ENCODE measurements at places on chromosomes 4 and X.

DNA sequence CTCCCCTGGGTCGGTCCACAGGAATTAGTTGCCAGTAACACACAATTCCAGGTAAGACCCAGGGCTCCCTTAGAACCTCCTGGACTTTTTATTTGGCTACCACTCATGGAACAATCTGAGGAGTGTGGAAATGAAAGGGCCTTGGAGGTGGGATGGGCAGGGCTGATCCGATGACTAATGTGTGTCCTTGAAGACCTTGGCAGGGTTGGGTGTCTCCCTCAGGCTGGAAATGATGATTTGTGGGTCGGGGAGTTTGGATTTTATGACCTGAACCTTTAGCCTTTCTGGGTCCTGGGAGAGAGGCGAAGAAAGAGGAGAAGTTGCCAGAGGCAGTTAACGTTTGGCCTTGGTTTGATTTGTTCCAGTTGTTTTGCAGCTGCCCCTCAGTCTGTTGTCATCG, 425.0 kb downstream of the MID1IP1 start:
- DNase-seq, result no peak

DNA sequence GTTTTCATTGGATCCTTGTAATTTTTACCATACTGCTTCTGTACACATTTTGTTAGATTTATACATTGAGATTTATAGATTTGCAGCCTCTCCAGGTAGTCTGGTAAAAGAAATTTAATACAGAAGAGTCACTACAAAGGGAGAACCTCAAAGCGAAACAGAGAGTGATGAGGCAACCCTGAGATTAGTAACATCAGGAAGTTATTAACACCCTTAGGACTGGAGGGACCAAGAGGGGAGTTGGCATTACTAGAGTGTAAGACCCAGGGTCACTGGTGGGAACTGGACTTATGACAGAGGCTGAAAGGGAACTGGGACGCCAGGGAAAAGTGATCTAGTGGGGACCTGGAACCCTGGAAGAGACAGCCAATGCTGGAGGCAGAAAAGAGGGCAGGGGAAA, 20.6 kb upstream of the MAML3 start:
- no peak for DNase-seq

- DNase-seq, result peak; percentile 65
These were observed 154.4 kb upstream of the KLF3 start for GRCh38 chr4:38509551-38509950.

- DNase-seq, result no peak
These were observed 41.9 kb upstream of the PDHA2 start for GRCh38 chr4:95798003-95798402.

- DNase-seq, result no peak
These were observed 41.6 kb downstream of the ZCCHC12 start for GRCh38 chrX:118865231-118865630.

- peak; percentile 28 for DNase-seq
These were observed 672 bp downstream of the PGM2 start for GRCh38 chr4:37827030-37827685.

DNA sequence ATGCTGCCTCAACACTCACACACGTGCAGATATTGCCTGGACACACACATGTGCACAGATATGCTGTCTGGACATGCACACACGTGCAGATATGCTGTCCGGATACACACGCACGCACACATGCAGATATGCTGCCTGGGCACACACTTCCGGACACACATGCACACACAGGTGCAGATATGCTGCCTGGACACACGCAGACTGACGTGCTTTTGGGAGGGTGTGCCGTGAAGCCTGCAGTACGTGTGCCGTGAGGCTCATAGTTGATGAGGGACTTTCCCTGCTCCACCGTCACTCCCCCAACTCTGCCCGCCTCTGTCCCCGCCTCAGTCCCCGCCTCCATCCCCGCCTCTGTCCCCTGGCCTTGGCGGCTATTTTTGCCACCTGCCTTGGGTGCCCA, 14.7 kb downstream of the FGFRL1 start:
- peak; percentile 61 for DNase-seq

- no peak for DNase-seq
These were observed 36.2 kb downstream of the PAPSS1 start for GRCh38 chr4:107683873-107684272.

DNA sequence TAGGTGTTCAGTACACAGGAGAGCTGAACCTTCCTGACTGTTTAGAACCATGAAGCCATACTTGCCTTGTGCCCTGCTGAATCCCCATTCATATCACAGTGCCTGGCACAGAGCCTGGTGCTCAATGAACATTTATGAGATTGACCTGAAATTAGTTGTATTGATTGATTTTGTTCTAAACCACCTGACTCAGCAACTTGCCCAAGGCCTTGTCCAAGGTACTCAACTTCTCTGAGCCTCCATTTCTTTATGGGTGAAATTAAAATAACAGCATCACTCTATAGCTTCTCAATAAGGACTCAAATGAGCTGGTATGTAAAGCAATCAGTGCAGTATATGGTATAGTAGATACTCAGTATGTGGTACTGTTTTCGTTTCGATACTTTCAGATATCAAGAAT, 208.1 kb downstream of the SLC39A8 start:
- DNase-seq, result no peak

GRCh38 chr4:10524196-10524833, 67.1 kb upstream of the ZNF518B start:
- no peak for DNase-seq

GRCh38 chr4:1205586-1206298, 33.4 kb upstream of the SPON2 start:
- DNase-seq, result no peak

- DNase-seq, result no peak
These were observed 449.8 kb downstream of the INPP4B start for GRCh38 chr4:142396279-142396678.

DNA sequence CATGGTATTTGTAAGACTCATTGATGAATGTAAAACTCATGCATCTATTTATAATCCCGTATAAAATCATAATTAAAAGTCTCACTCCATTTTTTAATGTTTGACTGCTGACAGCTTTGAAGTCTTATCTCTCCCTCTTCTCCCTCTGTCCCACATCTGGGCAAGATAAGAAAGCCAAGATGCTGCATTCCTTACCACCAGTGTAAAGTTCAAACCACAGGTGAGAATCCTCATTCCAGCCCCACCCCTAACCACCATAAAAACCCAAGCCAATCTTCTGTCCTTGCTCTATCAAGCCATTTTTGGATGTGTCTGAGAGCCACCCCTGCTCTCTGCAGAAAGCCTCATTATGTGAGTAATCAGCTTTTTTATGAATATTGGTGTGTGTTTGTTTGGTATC, 59.3 kb upstream of the MAGED1 start:
- no peak for DNase-seq

DNA sequence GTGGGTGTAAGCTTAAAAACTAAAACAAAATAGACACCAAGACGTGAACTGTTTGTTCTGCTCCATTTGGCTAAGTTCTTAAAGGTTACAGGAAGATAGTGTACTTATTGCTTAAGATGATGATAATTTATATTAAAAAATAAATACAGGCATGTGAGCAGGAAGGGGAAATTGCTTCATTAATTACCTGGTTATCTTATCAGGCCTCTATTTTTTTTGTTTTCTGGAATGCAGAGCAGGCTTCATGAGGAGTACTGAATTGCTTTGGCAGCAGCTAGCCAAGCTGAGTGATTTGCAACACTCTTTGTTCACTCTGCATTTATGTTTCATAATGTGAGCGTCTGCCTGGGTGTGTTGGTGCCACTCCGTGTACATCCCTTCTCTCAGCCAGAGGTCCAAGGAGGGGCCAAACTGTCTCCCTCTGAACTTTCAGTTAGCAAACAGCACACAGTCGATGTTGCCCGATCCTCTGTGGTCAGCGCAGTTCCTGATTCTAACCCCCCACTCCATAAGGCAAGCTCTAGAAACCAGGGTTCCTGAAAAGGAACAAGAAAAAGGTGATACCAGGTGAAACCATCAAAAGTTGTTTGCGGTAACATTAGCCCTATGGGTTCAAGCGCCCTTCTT, 348.2 kb downstream of the SPRY1 start:
- peak; percentile 13 for DNase-seq

DNA sequence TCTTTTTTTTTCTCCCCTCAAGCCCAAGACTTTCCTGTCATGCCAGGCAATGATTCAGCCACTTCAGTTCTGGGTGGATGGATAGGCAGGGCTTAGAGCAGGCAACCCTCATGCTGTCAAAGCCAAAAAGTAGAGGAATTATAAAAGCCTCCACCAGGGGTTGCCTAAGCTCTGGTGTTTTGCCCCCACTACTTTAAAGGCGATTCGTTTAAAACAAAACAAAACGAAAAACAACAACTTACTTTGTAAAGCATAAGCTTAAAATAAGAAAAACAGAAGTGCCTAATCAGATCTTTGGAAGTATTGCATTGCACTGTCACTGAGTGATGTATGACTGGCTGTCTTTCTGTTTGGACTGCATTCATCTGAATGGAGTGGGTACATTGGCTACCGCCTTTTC, 5.3 kb upstream of the IDS start:
- no peak for DNase-seq
